ENCODE measurements at places on chromosomes 1 and 21.
A peak's percentile ranks its signal among the peaks of the same experiment; 100 is the strongest.

DNA sequence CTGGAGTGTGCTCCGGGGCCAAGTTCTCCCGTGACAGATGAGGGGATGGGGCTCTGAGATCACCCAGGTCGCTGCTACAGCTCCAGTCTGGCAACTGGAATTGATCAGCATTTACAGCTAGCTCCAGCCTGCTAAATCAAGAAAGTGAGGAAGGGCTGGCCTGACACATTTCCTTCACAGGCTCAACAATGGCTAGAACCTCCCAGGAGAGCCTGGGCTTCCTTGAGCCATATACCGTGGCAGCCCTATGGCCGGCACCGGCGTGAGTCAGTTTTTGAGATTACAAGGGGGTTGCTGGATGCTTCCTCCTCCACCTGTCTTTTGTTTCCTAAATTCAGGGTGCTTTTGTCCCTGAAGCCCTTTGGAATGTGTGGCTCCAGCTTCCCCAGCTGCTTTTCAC is 104.2 kb downstream of the ETS2 start:
- H3K27me3 ChIP-seq = no peaks in the 10 kb centered on the region
- peaks cover 86% of the 10 kb centered on the region for H3K4me1 ChIP-seq
- no peaks in the 10 kb centered on the region for H3K36me3 ChIP-seq
- H3K4me3 ChIP-seq = no peak overlapping the region

DNA sequence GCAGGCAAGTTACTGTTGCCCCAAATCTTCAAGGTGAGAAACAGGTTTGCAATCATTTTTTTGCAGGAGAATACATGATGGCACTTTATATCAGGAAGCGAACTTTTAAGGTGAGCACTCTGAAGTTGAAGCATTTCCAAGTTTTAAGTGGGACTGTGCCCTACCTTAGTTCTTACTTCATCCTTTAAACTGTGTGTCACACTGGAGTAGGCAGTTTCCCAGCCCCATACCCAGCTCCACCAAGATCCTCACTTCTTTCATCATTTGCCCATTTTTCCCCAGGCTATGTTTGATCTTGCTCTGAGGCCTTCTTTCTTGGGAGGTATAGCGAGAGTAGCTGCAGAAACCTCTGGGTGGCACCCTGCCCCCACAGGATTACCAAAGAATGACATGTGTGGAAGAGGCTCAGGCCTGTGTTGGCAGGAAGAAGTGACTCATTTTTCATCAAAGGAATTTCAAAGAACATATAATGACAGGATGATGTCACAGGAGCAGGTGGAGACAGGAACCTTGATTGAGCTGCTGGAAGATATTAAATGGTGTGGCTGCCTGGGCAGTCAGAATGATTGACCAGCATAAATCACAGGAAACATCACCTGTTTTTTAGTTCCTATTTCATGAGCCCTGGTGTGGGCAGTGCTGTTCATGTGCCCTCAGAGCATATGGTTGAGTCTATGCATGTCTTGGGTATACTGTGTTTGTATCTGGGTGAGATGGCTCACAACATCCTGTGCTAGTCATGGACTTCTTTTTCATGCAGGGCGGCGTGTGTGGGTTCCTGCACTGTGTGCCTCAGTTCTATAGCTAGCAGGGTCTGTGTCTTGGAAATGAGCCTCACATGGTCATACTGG is 20.8 kb upstream of the MACF1 start:
- no peaks in the 10 kb centered on the region for H3K36me3 ChIP-seq
- peaks cover 45% of the 10 kb centered on the region for H3K4me1 ChIP-seq
- peak overlapping the region; percentile 85 for H3K27ac ChIP-seq
- no peaks in the 10 kb centered on the region for H3K27me3 ChIP-seq
- H3K4me3 ChIP-seq = no peak overlapping the region

DNA sequence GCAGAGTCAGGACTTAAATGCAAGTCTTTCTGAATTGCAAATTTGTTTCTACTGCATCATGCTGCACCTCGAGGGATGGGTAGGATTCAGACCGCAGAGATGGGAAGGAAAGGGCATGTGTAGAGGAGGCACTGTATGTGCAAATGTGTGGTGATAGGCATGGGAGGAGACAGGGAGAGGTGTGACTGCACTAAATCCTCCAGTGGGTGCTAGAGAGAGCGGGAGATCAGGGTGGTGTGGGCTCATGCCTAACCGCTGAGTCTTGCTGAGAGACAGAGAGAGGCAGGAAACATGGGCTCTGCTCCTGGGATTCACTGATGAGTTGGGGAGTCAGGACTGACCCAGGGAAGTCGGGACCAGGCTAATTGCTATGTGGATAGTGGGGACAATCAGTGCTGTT is 61.1 kb downstream of the PTPRU start:
- H3K36me3 ChIP-seq = no peaks in the 10 kb centered on the region
- no peak overlapping the region for H3K4me3 ChIP-seq
- no peaks in the 10 kb centered on the region for H3K4me1 ChIP-seq

DNA sequence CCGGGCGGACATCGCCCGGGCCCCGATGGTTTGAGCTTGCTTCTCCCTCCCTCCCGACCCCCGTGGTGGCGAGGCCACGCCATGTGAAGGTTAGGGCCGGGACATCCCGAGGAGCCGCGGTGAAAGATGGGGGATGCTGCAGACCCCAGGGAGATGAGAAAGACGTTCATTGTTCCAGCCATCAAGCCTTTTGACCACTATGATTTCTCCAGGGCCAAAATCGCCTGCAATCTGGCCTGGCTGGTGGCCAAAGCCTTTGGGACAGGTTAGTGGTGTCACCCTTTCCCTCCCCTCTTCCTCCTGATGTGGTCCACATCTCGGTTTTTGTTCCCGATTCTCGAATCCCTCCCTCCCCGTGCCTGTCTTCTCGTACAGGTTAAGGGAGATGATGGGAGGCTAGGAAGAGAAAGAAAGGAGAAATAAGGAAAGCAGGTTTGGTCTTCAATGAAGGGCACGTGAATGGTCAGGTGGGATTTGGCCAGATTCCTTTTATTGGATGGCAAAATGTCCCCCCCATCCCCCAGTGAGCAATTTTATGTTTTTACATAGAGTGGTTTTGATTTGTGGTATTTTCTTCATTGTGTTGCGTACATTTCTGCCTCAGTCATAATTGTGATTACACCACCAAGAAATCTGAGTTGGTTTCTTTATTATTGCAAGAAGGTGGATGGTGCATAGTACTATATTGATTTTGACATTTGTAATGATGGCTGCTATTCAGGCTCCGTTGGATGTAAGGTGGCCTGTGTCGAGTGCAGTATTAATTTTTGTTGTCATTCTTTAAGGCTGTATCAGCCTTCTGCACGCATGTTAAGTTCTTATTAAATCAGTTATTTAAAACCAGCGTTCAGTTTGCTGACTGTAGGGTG is 1.2 kb downstream of the CAMSAP2 start:
- peak overlapping the region; percentile 94 for H3K4me3 ChIP-seq
- no peaks in the 10 kb centered on the region for H3K36me3 ChIP-seq
- peak overlapping the region; percentile 100 for H3K27ac ChIP-seq
- no peaks in the 10 kb centered on the region for H3K27me3 ChIP-seq
- DNase-seq = no peak

DNA sequence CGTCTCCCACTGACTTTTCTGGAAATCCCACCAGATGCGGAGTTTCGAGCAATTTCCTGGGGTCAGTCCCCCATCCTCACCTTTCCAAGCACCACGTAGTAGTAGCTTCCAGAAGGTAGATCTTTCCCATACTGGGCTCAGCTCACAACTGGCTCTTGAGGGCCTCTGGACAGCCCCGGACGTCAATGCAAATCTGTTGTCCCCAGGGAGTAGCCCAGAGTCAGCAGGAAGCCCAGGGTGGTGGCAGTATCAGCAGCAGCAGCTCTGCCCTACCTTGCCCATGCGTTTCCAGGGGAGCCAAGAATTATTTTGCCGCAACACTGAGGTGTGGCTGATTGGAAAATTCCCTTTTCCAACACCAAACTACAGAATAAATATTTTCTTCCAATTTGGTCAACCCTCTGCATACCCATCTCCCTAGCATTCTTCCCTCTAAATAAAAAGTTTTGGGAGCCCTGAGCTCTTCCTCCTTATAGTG is 70.3 kb downstream of the CD46 start:
- H3K27ac ChIP-seq = peak overlapping the region; percentile 93
- DNase-seq = peak; percentile 65
- H3K4me3 ChIP-seq = peak overlapping the region; percentile 58
- peaks cover 95% of the 10 kb centered on the region for H3K4me1 ChIP-seq
- H3K36me3 ChIP-seq = peaks cover 16% of the 10 kb centered on the region
- no peaks in the 10 kb centered on the region for H3K27me3 ChIP-seq

GRCh38 chr1:89295187-89295586 is 22.5 kb upstream of the GBP5 start:
- no peak overlapping the region for H3K4me3 ChIP-seq
- H3K27ac ChIP-seq = no peak overlapping the region
- DNase-seq = no peak
- no peaks in the 10 kb centered on the region for H3K4me1 ChIP-seq

- no peak overlapping the region for H3K4me3 ChIP-seq
- H3K4me1 ChIP-seq = no peaks in the 10 kb centered on the region
- no peaks in the 10 kb centered on the region for H3K36me3 ChIP-seq
- H3K27ac ChIP-seq = no peak overlapping the region
- DNase-seq = no peak
- no peaks in the 10 kb centered on the region for H3K27me3 ChIP-seq
These were observed 355.7 kb upstream of the DUSP10 start for GRCh38 chr1:222097588-222097987.

- no peak overlapping the region for H3K27ac ChIP-seq
- H3K4me1 ChIP-seq = peaks cover 16% of the 10 kb centered on the region
- peaks cover 36% of the 10 kb centered on the region for H3K36me3 ChIP-seq
- DNase-seq = no peak
These were observed 55.5 kb downstream of the MPZL1 start for GRCh38 chr1:167777269-167777650.

DNA sequence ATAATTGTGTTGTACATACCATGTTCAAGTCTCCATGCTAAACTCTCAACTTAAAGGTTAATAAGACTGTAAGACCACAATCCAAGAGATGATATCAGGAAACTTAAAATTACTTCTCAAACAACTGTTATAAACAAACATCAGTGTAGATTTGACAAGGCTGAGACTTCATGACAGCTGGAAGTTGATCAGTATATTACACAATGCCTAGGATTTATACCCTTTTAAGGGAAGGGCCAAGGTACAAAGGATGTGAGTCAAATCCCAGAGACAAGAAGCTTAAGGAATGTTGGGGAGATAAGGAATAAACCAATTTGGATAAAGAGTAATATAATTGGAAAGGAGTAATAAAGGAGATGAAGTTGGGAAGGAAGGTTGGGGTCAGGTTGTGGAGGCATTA is 98.8 kb downstream of the LBR start:
- DNase-seq = no peak
- no peaks in the 10 kb centered on the region for H3K36me3 ChIP-seq
- H3K27me3 ChIP-seq = no peaks in the 10 kb centered on the region
- H3K4me3 ChIP-seq = no peak overlapping the region
- no peak overlapping the region for H3K27ac ChIP-seq

GRCh38 chr1:34500451-34500850 is 254.4 kb upstream of the GJB5 start:
- H3K27ac ChIP-seq = no peak overlapping the region
- DNase-seq = no peak
- H3K4me3 ChIP-seq = no peak overlapping the region

DNA sequence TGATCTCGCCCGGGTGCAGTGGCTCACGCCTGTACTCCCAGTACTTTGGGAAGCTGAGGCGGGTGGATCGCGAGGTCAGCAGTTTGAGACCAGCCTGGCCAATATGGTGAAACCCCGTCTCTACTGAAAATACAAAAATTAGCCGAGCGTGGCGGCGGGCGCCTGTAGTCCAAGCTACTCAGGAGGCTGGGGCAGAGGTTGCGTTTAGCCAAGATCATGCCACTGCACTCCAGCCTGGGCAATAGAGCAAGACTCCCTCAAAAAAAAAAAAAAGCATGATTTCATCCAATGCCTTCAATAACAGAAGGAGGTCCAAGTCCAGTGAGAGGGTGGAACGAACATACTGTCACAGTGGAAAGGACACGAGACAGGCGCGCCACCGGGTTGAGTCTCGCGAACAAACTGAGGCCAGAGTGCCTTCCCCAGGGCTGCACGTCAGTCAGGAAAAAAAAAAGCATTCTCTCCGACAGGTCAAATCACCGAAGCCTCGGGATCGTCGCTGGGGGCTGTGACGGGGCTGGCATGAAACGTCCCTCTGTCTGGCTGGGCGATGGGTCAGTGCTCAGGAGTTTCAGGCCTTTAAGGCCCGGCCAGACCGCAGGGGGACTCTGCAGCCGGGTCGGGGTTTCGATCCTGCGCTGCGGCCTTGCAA is 8.4 kb upstream of the CROCC start:
- H3K36me3 ChIP-seq = no peaks in the 10 kb centered on the region
- peak overlapping the region; percentile 68 for H3K27ac ChIP-seq
- peak overlapping the region; percentile 59 for H3K4me3 ChIP-seq

DNA sequence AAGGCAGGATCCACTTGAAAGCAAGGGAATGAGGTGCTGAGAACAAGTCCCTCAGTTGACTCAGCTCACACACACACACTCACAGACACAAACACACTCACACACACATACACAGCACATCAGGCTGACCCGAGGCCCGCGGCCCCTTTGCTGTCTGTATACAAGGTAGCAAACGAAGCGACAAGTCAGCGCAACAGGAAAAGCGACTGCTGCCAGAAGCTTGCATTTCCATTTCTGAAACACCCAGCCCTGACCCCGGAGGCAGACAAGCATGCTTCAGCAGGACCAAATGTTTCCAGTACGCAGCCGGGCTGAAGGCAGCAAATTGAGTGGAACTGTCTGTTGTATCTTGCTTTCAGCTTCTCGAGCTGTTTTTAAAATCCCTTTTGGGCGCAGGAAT is 501.6 kb downstream of the NPHP4 start:
- no peak for DNase-seq
- peak overlapping the region; percentile 45 for H3K27ac ChIP-seq
- no peaks in the 10 kb centered on the region for H3K36me3 ChIP-seq

GRCh38 chr1:63782982-63783381 is 9.2 kb downstream of the ROR1 start:
- H3K4me1 ChIP-seq = peaks cover 5% of the 10 kb centered on the region
- H3K27me3 ChIP-seq = no peaks in the 10 kb centered on the region
- H3K36me3 ChIP-seq = no peaks in the 10 kb centered on the region
- no peak overlapping the region for H3K27ac ChIP-seq
- H3K4me3 ChIP-seq = no peak overlapping the region
- DNase-seq = no peak

DNA sequence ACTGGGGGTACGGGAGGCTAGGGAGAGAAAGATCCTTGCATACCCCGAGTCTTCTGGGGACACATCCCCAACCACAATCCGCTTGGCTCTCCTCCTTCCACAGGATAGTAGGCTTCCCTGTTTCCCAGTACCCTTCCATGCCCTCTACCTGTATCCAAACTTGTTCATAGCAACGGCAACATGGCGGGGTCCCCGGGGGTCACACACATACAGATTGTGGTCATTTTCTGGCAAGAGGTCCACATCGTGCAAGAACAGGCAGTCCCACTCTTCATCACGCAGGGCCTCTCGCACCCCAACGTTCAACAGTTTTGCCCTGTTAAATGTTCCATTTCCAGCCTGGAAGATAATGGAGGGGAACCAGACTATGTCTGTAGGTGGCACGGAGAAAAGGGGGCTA is 3.6 kb downstream of the B4GALT3 start:
- no peak for DNase-seq
- H3K27ac ChIP-seq = peak overlapping the region; percentile 54
- no peak overlapping the region for H3K4me3 ChIP-seq
- peaks cover 67% of the 10 kb centered on the region for H3K36me3 ChIP-seq

GRCh38 chr1:29311352-29312030 is 75.2 kb downstream of the PTPRU start:
- no peaks in the 10 kb centered on the region for H3K27me3 ChIP-seq
- no peaks in the 10 kb centered on the region for H3K4me1 ChIP-seq
- H3K27ac ChIP-seq = no peak overlapping the region
- peaks cover 21% of the 10 kb centered on the region for H3K36me3 ChIP-seq

GRCh38 chr1:225476538-225476988 is 48.7 kb upstream of the LBR start:
- no peaks in the 10 kb centered on the region for H3K36me3 ChIP-seq
- H3K4me1 ChIP-seq = peaks cover 11% of the 10 kb centered on the region
- no peak for DNase-seq
- H3K27me3 ChIP-seq = no peaks in the 10 kb centered on the region
